ENCODE measurements at places on chromosomes 16 and 17. TPM values are rescaled to one million over a fixed set of nuclear protein-coding genes. Genes with fewer than 3 reads are reported as not detected.
A peak's percentile ranks its signal among the peaks of the same experiment; 100 is the strongest.

Gene WDR59
- total RNA-seq: 68.1 TPM

Gene RDM1
- total RNA-seq: 16.0 TPM

Gene CSH2
- total RNA-seq: not detected

Gene TRPV3
- total RNA-seq: 0.25 TPM

DNA sequence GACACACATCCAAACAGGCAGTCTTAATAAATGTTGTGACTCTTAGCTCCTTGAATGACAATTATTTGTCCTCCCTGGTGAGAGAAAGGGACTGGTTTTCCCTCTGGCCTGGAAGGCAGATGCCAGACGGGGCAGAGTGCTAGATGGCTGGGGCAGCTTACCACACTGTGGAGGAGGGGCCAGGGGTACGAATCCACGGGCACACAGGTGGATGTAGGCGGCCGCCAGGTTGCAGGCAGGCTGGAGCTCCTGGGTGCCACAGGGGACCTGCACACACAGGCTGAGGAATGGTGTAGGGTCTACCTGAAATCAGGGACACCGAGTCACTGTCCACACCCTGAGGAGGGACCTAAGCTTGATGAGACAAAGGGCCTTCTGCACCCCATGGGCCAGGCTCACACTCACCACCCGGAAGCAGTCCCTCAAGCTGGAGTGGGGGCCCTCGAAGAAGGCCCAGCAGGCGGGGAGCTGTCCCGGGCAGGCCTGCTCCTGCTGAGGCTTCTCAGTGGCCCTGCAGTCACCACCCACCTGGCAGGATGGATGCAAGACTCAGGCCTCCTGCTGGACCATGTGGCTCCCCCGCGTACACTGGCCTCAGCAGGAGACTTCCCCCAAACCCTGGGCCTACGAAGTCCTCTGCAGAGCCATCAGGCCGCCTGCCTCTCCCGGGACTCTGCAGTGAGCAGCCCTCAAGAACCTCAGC is 38.4 kb downstream of the RMI2 start:
- no peak for DNase-seq

- peak; percentile 12 for DNase-seq
These were observed 73.9 kb downstream of the CEP95 start for GRCh38 chr17:64580384-64581315.

GRCh38 chr16:1615761-1616160 is 3.6 kb downstream of the CRAMP1 start:
- DNase-seq: no peak

GRCh38 chr16:53611179-53611696 is 92.4 kb downstream of the RPGRIP1L start:
- no peak for DNase-seq

DNA sequence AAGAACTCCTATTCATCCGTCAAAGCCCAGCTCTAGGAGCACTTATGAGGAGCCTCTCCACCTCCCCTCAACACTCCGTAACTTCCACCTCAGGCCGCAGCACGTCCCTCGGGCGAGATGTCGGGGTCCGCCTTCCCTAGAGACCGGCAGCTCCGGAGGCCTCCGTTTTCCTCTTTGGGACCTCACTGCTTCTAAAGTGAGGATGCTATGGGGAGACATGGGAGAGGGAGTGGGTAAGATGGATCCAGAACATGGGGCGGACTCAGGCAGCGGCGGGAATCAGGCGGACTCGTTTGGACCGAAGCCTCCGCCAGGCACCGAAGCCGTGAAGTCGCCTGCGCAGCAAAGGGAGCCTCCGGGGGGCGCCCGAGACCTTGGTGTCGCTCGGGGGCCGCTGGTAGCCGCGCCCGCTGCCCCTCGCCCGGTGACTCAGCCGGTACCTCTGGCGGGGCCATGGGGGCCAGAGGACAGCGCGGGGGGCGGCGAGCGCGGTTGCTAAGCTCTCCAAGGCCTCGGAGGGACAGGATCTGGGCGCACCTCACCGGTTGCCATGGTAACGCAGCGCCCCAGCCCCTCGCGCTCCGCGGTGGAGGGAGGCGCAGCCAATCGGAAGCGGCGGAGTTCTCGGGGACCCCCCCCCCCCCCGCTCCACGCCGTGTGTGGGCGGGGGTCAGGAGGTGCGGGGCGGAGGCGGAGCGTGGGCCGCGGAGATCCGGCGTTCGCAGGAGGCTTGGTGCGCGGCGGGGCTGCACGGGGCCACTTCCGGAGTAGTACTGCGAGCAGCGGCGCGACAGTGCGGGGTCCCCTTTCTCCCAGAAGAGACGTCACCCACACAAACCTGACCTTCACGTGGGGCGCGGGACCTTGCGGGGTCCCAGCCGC is 1.3 kb upstream of the HIC1 start:
- peak; percentile 93 for DNase-seq

- no peak for DNase-seq
These were observed 1.2 kb downstream of the HS3ST4 start for GRCh38 chr16:25692742-25693508.

DNA sequence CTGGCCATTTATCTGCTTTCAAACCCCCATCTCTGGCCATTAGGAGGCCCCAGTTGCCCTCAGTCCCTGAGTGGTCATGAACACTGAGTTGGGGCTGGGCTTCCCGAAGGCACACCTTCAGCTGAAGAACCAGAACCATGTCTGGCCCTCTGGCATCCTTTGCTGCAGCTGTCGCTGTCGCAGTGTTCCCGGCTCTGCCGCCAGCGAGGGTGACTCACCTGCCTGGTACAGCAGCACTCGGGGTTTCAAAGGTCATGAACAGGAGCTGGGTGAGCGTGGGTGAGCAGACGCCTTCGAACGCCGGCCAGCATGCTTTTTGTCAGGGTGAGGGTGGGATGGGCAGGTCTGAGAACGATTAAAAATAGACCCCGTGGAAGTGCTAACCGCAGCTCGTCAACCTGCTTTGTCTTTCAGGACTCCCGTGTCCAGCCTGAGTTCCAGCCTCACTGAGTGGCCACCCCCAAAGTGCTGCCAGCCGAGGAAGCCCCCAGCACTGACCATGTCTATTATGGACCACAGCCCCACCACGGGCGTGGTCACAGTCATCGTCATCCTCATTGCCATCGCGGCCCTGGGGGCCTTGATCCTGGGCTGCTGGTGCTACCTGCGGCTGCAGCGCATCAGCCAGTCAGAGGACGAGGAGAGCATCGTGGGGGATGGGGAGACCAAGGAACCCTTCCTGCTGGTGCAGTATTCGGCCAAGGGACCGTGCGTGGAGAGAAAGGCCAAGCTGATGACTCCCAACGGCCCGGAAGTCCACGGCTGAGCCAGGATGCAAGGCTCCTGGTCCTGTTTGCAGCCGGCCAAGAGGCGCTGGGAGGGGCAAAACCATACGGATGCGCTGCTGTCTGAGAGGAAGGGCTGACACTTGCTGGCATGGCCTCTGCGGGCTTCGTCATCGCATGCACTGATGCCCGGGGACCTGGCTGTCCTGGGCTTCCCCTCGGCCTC is 7.6 kb downstream of the SNN start:
- peak; percentile 47 for DNase-seq

DNA sequence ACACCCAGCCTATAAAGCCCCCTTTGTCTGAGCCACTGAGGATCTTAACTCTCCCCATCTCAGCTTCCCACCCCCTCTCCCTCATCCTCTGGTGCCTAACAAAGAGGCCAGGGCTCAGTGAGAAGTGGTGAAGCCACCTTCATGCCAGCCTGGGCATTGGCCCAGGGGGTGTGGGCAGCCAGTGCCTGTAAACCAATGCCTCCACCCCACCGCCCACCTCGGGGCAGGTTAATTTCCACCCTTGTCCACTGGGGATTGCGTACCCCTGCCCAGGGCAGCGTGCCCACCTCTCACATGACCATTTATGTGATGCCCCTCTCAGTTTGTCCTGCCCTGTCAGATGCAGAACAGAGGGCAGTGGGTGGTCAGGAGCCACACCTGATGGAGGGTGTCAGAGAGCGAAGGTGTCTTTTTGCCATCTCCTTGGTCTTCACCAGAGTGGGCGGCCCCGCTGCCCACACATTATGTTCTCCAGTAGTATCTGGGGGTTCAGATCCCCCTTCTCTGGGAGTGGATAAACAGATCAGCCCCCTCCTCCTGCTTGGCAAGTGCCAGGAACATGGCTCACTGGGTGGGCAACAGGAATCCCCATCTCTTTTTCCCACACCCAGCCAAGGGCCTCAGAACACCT is 10.1 kb upstream of the ARHGAP23 start:
- DNase-seq: no peak

DNA sequence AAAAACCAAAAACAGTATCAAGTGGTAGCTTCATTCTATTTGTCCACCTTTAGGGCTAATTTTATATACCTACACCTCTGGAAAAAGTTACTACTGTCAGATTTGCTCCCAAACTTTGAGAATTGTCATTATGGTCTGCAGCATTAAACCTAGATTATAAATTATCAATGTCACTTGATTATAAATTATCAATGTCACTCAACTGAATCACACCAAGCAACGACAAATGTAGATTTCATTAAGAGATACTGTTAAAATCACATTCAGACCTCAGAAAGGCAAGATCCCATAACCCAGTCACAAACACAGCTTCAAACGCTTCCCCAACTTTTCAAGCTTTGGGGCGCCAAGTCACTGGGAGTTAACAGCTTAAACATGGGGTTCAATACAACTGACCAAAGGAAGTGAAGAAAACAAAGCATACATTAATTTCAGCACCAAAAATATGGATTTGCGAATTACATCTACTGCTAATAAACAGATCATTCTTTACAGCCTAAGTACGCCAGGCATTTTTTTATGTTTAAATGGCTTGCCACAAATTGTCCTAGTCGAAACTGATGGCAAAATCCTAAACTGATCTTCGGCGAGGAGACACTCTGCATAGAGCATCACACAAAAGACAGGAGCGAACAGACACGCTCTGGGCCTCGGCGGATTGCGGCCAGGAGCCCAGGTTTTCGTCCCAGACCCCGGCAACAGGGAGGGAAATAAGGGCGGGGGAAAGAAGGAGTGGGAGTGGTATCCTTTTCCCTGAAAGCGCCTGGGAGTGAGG is 981 bp downstream of the GLG1 start:
- DNase-seq: no peak

DNA sequence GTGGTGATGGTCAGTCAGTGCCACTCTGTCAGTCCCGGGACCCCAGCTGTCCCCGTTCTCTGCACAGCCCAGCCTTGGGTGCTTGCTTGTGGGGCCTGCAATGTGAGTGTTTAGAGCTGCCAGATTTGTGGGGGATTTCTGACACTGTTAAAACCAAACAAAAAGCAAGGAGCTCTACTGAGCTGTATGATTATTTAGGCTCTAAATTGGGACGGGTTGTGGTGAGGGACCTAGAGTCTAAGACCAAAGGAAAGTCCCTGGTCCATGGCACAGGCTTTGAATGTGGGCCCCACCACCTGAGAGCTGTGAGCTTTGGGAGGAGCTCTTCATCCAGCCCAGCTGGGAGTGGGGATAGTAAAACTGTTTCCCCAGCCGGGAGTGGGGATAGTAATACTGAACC is 63.3 kb downstream of the KSR1 start:
- DNase-seq: no peak

- peak; percentile 90 for DNase-seq
These were observed 1.1 kb upstream of the LCMT1 start for GRCh38 chr16:25110387-25110947.

DNA sequence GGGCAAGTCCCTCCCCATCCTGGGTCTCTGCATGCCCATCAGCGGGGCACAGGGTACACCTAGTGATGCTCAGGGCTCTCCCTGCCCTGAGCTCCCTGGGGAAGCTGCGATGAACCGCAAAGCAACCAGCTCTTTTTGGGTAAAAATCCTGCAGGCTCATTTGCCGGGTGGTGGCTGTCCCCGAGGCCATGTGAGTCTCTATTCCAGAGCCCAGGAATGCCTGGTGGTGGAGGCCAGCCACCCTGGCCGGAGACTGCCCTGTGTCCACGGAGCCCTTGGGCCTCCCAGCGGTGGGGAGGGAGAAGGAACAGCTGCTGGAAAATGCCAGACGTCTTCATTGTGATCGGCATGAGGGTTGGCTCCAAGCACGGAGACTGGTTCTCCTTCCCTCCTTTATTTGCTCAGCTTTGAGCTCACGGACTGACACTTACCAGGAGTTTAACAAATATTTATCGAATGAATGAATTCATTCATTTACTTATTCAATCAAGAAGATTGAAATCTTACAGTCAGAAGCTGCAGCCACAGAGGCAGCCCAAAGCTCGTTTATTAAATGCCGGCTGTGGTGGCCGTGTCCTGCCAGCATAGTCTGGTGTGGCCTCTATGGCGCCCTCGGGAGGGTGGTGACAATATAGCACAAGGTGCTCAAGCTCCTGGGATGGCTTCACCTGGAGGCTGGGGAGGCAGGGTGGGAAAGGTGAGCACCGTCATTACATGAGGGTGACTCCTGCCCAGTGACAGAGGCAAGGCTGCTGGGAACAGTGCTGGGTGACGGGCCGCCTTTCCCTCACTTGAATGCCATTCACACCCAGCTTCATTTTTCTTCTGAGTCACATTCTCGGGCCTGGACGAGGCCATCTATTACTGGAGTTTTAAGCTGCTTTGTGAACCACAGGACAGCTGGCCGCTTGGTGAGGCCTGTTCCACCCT is 31.1 kb upstream of the JPH3 start:
- peak; percentile 57 for DNase-seq

DNA sequence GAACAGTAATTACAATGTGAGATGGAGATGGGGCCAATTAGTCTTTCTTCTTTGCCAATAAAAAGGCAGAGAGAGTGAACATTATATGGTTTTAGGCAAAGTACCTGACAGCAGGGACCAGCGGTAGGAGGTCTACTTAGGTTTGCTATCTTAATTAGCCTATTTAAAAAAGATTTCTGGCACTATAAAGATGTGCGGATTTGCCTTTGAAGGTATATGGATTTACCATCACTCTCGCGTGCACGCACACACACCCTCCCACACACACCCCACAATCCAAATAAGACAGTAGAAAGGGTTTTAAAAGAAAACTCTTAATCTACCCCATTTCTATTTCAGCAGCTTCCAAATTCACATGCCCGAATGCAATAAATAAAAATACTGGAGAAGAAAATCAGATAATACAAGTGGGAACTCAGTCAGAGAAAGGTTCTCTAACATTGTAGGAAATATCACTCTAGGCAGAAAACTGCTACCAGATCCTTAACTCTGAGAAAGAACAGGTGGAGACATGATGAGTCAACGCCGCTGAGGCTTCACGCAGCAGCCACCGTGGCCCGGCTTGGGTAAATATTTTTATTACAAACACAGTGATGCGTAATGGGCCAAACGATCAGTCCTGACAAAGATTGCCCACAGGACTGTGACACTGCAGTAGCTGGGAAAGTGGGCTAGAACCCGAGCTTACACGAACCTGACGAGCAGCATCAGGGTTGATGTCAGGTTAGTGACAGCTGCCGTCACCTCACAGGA is 66.6 kb upstream of the AXIN2 start:
- no peak for DNase-seq
